Left colon (tissue), 2 donors: ENCODE measurements at places on chromosomes 16 and 17.
A peak's percentile ranks its signal among the peaks of the same experiment; 100 is the strongest.

GRCh38 chr17:5220074-5220473 is 14.6 kb downstream of the SCIMP start:
- DNase-seq = no peak

GRCh38 chr17:27458524-27458908 is 2.3 kb downstream of the KSR1 start:
- DNase-seq = no peak

GRCh38 chr17:67449065-67449464 is 72.0 kb downstream of the PITPNC1 start:
- no peak for DNase-seq

DNA sequence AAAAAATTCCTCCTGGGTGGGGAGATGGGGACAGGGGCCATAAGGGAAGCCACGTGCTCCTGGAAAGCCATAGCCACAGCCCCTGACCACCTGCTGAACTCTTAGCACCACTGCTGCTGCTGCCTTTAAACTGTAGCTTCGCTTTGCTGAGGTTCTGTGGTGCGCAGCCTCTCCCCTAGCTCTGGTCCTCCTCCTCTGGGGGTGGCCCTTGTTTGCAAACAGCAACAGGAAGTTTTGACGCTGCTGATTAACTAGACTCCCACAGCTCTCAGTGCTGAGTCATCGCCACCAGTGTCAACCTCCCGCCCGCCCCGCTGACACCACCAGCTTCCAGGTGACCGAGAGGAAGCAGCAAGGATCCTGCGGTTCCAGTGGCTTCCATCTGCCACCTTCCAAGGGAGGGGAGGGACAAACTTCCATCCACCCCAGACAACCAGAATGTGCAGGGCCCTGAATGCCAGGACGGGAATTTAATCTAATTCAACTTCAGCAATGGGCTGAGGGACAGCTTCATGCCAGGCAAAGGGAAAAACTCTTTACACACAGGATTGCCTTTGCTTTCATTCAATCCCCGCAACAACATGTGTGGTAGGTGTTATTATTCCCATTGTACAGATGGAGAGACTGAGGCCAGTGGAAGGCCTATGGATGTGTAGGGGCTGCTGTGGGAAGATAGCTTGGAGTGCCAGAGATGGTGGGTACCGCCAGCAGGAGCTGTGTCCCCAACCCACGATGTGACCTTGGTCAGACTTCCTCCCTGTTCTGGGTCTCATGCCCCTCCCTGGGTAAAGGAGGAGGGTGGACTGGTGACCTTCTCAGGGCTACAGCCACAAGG is 8.1 kb upstream of the KIFC3 start:
- DNase-seq = peak; percentile 93

DNA sequence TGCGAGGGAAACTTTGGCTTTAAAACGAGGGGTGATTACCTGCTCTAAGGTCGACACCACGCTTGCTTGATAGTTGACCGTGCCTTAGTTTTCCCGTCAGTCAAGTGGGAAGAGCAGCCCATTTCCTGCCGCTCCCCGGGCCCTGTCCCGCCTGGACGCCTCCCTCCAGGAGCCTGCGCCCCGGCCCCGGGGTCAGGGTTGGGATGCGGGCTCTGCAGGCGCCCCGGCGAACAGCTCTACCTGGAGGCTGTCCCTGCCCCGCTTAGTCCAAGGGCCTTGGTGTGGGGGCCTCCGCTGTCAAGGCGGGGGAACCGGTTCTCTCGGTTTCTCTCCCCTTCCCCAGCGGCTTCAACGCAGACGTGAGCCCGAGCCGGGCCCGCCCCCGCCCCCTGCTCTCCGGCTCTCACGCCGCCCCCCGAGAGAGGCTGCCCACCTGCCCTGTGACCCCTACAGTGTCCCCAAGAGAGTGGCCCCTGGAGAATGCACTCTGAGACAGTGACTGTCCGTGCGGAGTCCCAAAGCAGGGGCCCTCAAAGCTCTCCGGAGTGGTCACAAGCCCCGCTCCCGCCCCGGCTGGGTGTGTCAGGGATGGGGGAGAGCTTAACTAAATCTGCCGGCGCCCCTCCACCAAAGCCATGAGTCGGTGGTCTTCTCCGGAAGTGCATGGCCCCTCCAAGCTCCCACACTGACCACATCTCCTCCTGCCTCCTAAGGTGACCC is 117.4 kb upstream of the SMURF2 start:
- DNase-seq = peak; percentile 33

DNA sequence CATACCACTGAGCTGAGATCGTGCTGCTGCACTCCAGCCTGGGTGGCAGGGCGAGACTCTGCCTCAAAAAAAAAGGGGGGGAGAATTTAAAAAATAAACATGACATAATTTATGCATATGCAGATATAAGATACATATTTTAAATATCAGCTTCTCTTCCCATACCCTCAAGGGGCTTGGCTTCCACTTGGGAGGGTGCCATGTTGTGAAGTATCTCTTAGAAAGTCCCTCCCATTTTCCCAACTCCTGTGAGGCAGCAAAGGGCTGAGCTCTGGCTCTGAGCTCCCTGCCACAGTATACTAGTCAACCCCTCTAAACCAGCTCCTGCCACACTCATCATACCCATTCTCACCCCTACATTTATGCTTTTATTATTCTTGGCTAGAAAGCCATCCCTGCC is 39.4 kb downstream of the MYH11 start:
- DNase-seq = no peak

GRCh38 chr17:18988546-18989173 is 15.9 kb downstream of the FAM83G start:
- peak; percentile 81 for DNase-seq

- DNase-seq = no peak
These were observed 150.2 kb upstream of the GSE1 start for GRCh38 chr16:85462714-85463611.

- no peak for DNase-seq
These were observed 69.6 kb upstream of the TEKT1 start for GRCh38 chr17:6901086-6901485.

GRCh38 chr16:73337373-73338296 is 289.7 kb upstream of the ZFHX3 start:
- no peak for DNase-seq

DNA sequence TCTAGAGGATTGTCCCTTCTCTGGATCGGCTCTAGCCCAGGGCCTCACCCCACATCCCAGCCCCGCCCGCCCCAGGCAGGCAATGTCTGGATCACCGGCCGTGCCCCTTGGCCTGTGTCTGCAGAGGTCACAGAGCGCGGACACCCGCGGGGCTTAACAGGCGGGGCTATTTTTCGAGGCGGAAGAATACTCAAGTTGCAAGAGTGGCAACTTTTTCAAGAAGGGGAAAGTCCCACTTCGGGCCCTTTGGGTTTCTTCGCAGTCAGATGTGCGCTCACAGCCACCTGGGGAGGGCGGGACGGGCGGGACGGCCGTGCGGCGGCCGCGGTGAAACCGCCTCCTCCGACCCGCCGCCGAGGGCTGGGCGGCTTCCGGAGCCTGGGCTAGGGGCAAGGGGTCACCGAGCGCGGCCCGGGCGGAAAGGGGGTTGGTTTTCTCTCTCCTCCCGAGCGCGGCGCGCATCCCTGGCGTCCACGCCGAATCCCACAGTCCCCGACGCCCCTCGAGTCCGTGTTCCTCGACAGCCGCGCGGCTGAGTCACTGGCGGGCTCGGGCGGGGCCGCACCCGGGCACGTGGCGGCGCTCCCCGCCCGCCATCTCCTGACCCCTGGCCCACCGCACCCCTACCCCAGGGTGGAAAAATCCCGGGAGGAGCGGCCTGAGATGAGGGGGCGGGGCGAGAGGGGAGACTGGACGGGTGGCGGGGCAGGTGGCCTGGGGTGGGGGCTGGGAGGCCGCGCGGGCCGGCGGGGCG is 1.2 kb upstream of the PFN1 start:
- DNase-seq = peak; percentile 91

GRCh38 chr17:83007504-83008185 is 71.8 kb upstream of the METRNL start:
- DNase-seq = no peak

- no peak for DNase-seq
These were observed 1.0 kb upstream of the KRT20 start for GRCh38 chr17:40886090-40886489.

GRCh38 chr16:67116388-67117311 is 6.9 kb downstream of the PHAF1 start:
- DNase-seq = no peak

GRCh38 chr16:84144209-84144858 is 643 bp downstream of the HSDL1 start:
- peak; percentile 53 for DNase-seq
